ENCODE measurements at places on chromosomes 12 and 14. TPM values are rescaled to one million over a fixed set of nuclear protein-coding genes. Genes with fewer than 3 reads are reported as not detected.

OLR1 gene
- total RNA-seq: 2.3 TPM

TMEM63C gene
- total RNA-seq: 0.77 TPM

ANO4 gene
- not detected for total RNA-seq

MAP1LC3B2 gene
- 1.2 TPM for total RNA-seq
